ENCODE measurements at places on chromosomes 1 and 21.
A peak's percentile ranks its signal among the peaks of the same experiment; 100 is the strongest.

- no peak overlapping the region for H3K27ac ChIP-seq
- no peaks in the 10 kb centered on the region for H3K4me1 ChIP-seq
- H3K4me3 ChIP-seq = no peak overlapping the region
- H3K27me3 ChIP-seq = no peaks in the 10 kb centered on the region
Observed at GRCh38 chr1:182720463-182720862, 36.1 kb upstream of the RGS8 start.

DNA sequence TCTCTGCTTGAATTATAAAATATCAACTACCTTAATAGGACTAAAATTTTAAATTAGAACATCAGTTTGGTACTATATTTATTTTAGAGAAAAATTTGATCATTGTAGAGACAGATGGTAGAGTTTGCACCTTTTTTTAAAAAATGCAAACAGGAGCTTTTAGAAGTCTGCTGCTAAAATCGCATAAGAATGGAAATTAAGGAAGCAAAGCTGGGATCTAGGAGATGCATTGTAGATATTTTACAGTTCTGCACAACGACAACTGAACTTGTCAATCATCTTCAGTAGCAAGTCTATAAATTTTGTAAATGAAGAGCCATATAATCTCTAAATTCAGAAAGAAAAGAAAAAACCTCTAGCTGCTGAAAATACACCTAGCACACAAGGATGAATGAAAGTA, 185.6 kb upstream of the KCNK2 start:
- H3K4me1 ChIP-seq = no peaks in the 10 kb centered on the region
- no peaks in the 10 kb centered on the region for H3K36me3 ChIP-seq
- H3K27ac ChIP-seq = no peak overlapping the region
- DNase-seq = no peak
- H3K4me3 ChIP-seq = no peak overlapping the region
- no peaks in the 10 kb centered on the region for H3K27me3 ChIP-seq

DNA sequence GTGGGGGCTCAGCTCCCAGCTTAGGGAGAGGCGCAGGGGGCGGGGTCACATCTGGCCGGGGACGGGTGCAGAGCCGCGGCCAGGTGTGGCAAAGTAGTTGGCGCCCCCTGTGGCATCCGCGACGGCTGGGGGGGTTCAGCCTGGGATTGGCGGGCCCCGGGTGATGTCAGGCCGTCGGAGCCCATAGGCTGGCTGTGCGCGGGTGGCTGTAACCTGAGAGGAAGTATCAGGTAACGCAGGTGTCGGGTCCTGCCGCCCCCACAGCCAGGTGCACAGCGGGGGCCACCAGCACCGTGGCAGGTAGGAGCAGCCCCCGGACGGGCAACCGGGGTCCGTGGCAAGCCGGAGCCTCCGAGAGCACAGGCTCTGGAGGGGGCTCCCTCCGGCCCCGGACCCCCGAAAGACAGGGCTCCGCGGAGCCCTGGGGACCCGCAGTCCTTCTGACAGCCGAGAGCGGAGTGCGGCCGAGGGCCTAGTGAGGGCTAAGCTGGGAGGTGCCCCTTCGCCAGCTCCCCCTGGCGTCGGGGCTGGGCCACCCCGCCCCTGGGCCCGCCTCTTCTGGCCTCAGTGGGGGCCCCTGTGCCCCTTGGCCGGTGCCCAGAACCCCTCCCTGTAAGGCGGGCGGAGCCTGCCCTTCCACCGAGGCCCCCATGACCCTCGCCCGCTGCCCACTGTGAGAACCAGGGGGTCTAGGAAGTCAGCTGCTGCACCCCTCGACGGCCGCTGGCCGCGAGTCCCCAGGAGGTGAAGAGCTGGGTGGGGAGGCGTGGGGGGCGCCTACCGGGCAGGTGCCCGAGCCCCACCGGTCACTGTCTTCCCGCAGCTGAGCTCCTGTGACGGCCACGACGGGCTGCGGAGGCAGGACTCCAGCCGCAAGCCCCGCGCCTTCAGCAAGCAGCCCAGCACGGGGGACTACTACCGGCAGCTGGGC, 17.9 kb downstream of the TNFRSF25 start:
- H3K4me1 ChIP-seq = no peaks in the 10 kb centered on the region
- H3K36me3 ChIP-seq = no peaks in the 10 kb centered on the region
- H3K27ac ChIP-seq = no peak overlapping the region
- no peak overlapping the region for H3K4me3 ChIP-seq
- H3K27me3 ChIP-seq = peaks cover 41% of the 10 kb centered on the region

GRCh38 chr1:33348194-33348593, 27.3 kb upstream of the A3GALT2 start:
- peak overlapping the region; percentile 94 for H3K27ac ChIP-seq
- H3K4me1 ChIP-seq = peaks cover 46% of the 10 kb centered on the region

DNA sequence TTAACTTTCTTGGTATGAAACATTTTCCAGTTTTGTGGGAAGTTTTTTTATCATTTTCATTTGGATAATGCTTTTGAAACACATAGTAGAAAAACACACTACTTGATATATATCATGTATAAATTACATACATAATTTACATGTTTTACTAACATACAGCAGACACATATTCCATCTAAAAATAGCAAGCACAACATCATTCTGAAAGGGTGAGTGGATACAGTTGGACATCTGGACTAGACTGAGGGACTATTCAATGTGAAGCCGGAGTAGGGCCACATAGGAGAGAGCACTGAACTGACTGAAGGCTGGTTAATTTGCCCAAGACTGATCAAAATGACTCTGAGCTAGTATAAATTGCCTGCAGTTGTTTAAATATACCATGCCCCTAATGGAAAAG, 11.7 kb downstream of the CDKN2C start:
- H3K4me3 ChIP-seq = peak overlapping the region; percentile 27
- H3K4me1 ChIP-seq = peaks cover 44% of the 10 kb centered on the region
- DNase-seq = no peak

- DNase-seq = no peak
- no peaks in the 10 kb centered on the region for H3K36me3 ChIP-seq
- no peaks in the 10 kb centered on the region for H3K27me3 ChIP-seq
Observed at GRCh38 chr1:232589111-232589811, 40.7 kb downstream of the SIPA1L2 start.

DNA sequence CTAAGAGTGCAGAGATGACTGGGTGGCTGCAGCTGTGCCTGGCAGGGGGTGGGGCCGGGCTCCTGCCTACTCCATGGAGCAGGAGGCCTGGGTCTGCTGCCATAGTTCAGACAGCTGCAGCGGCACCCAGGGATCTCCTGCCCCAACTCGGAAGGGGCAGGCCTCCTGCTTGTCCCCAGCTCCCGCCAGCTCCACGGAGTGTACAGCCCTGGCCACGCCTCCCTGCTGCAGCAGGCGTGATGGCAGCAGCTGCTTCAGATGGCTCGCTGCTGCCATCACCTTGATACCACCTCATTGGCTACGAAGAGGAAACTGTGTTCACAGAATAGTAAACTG, 35.9 kb downstream of the ACTL8 start:
- no peak overlapping the region for H3K4me3 ChIP-seq
- no peak for DNase-seq
- H3K36me3 ChIP-seq = no peaks in the 10 kb centered on the region
- H3K4me1 ChIP-seq = no peaks in the 10 kb centered on the region
- H3K27ac ChIP-seq = no peak overlapping the region

GRCh38 chr1:53134961-53135734, 7.3 kb downstream of the SLC1A7 start:
- H3K36me3 ChIP-seq = no peaks in the 10 kb centered on the region
- peak overlapping the region; percentile 48 for H3K27ac ChIP-seq
- H3K4me1 ChIP-seq = peaks cover 4% of the 10 kb centered on the region

GRCh38 chr1:94039514-94039870, 81.5 kb downstream of the ABCA4 start:
- no peak overlapping the region for H3K4me3 ChIP-seq
- no peaks in the 10 kb centered on the region for H3K36me3 ChIP-seq
- H3K27me3 ChIP-seq = no peaks in the 10 kb centered on the region
- peak; percentile 83 for DNase-seq

GRCh38 chr1:117046781-117047180, 13.3 kb upstream of the TTF2 start:
- DNase-seq = no peak
- H3K27me3 ChIP-seq = no peaks in the 10 kb centered on the region
- no peak overlapping the region for H3K4me3 ChIP-seq
- peaks cover 3% of the 10 kb centered on the region for H3K4me1 ChIP-seq

GRCh38 chr1:6753320-6754140, 31.7 kb upstream of the CAMTA1 start:
- H3K27ac ChIP-seq = no peak overlapping the region
- no peak overlapping the region for H3K4me3 ChIP-seq
- no peaks in the 10 kb centered on the region for H3K4me1 ChIP-seq
- DNase-seq = no peak

DNA sequence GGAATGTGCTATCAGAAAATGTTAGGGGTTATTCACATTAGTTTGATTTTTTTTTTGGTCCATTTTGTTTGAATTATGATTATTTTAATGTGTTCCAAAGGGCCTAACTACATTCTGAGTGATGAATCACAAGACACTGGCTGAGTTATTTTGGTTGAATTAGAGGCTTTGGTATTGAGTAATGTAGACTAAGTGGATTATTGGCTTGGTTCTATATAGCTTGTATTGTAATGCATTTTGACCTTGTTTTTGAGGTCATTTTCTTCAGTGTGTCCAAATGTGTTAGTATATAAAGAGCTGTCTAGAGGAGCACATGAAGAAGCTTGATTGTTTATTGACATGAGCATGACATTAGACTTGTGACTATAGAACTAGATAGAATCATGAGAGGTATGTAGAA, 3.4 kb downstream of the ZNF326 start:
- DNase-seq = no peak
- H3K4me1 ChIP-seq = peaks cover 42% of the 10 kb centered on the region
- no peak overlapping the region for H3K27ac ChIP-seq
- H3K4me3 ChIP-seq = no peak overlapping the region
- no peaks in the 10 kb centered on the region for H3K27me3 ChIP-seq

DNA sequence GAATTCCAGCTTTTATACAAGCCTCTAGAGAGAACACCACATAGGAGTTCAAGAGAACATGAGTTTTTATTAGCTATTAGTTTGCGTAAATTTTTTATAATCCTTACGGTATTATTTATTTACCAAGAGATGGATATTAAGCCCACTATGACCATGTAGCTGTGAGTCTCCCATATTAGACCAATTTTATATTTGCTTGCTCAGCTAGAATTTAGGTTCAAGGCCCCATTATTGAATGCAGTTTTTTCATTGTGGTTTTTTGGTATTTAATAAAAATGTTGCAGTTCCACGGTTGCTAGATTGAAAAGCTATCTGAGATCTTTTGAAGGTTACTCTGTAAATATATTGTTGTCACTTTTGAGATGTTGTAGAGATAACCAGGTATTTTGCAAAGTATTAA, 2.9 kb downstream of the PPP1R8 start:
- H3K4me3 ChIP-seq = no peak overlapping the region
- DNase-seq = no peak
- peaks cover 10% of the 10 kb centered on the region for H3K4me1 ChIP-seq
- H3K27me3 ChIP-seq = no peaks in the 10 kb centered on the region
- no peak overlapping the region for H3K27ac ChIP-seq

- no peaks in the 10 kb centered on the region for H3K4me1 ChIP-seq
- peaks cover 25% of the 10 kb centered on the region for H3K27me3 ChIP-seq
- H3K36me3 ChIP-seq = no peaks in the 10 kb centered on the region
- H3K4me3 ChIP-seq = no peak overlapping the region
- DNase-seq = peak; percentile 41
Observed at GRCh38 chr1:110130113-110130591, 17.9 kb downstream of the UBL4B start.

GRCh38 chr1:235908742-235909520, 42.2 kb upstream of the LYST start:
- H3K27me3 ChIP-seq = no peaks in the 10 kb centered on the region
- DNase-seq = no peak
- no peaks in the 10 kb centered on the region for H3K36me3 ChIP-seq
- H3K4me3 ChIP-seq = no peak overlapping the region
- H3K4me1 ChIP-seq = no peaks in the 10 kb centered on the region
- no peak overlapping the region for H3K27ac ChIP-seq

DNA sequence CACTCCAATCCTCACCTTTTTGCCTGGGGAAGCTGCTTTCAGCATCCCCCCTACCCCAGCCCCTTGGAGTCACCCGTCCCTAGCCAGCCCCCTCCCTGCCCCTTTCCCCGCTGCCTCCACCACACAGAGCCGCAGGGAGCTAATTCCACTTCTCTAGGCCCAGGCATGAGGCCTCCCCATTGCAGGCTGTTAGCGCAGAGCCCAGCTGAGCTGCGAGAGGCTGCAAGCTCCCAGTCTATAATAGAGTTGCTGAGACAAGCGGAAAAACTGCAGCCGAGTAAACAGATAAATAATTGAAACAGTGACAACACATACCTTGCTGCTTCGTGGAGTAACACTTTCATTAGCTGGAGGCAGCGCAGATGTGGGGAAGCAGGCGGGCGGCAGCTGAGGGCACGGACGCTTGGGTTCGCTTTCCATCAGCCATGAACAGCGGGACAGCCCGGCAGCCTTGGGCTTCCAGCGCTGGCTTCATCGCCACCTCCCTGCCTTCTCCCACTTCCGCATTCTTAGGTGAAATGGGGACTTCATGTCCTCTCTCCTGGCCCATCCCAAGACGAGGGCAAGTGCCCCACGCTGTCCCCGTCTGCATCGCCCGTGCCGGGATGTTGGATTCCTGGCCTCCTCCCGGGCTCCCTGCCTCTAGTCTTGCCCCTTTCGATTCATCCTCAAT, 183.3 kb downstream of the IGSF21 start:
- no peaks in the 10 kb centered on the region for H3K4me1 ChIP-seq
- no peak overlapping the region for H3K27ac ChIP-seq
- peaks cover 35% of the 10 kb centered on the region for H3K27me3 ChIP-seq
- no peaks in the 10 kb centered on the region for H3K36me3 ChIP-seq
- peak; percentile 44 for DNase-seq

- no peaks in the 10 kb centered on the region for H3K4me1 ChIP-seq
- no peaks in the 10 kb centered on the region for H3K27me3 ChIP-seq
- DNase-seq = no peak
- no peaks in the 10 kb centered on the region for H3K36me3 ChIP-seq
- no peak overlapping the region for H3K4me3 ChIP-seq
Observed at GRCh38 chr1:75208862-75209261, 74.7 kb downstream of the LHX8 start.

- DNase-seq = peak; percentile 64
- H3K4me1 ChIP-seq = no peaks in the 10 kb centered on the region
- H3K36me3 ChIP-seq = peaks cover 52% of the 10 kb centered on the region
Observed at GRCh38 chr1:231278100-231278790, 37.2 kb downstream of the GNPAT start.

DNA sequence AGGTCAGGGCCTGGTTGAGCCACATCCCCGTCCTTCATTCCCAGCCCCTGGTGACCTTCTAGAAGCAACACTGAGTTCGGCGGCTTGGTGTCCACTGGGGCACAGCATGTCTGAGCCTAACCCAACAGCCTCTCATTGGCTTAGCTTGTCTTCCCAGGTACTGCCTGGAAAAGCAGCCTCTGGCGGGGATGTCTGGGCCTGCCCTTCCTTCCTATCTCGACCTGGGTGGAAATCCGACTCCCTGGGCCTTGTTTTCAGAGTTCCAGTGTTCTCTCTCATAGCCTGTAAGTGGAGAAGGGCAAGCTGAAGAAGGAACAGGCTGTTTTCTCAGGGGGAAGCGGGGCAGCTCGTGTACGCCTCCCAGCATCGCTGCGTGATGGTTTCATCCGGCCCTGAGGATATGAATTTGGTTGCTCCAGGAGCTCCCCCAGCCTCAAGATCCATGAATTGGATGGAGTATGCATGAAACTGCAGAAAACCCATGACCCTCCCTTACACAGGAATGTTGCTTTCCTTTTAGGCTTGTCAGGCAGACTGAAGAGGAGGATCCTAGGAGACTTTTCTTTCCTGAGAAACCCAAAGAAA, 116.5 kb upstream of the IRF2BP2 start:
- peak overlapping the region; percentile 99 for H3K27ac ChIP-seq
- DNase-seq = no peak
- H3K27me3 ChIP-seq = no peaks in the 10 kb centered on the region

- H3K27me3 ChIP-seq = no peaks in the 10 kb centered on the region
- peak within 1 kb of the TSS; percentile 80 for H3K4me3 ChIP-seq
- peaks cover 5% of the 10 kb centered on the region for H3K4me1 ChIP-seq
- peak within 1 kb of the TSS; percentile 99 for H3K27ac ChIP-seq
- H3K36me3 ChIP-seq = no peaks in the 10 kb centered on the region
Observed at GRCh38 chr1:50969611-50970508, at the start of gene CDKN2C. TSS of gene CDKN2C (plus strand) at chr1:50970245. CDS start at chr1:50970369, 124 bp downstream.
